ENCODE measurements at places on chromosomes 12 and 14.

GRCh38 chr14:40221428-40221827 lies 789.2 kb upstream of the FBXO33 start:
- DNase-seq = no peak

- no peak for DNase-seq
Measured at GRCh38 chr12:81956468-81956860, 197.3 kb upstream of the PPFIA2 start.

DNA sequence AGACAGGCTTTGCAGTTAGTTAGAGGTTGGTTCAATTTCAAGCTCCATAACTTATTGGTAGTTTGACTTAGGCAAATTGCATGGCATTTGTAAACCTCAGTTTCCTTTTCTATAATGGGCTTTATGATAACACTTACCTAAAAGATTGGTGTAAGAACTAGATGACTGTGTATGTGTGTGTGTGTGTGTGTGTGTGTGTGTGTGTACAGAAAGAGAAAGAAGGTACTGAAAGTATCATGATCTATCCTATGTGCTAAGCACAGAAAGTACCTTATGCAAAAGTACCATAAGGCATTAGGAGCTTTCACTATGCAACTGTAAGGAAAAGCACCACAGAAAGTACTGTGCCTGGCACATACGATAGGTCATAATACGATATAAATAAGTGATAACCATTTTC lies 304.3 kb upstream of the KITLG start:
- DNase-seq = no peak

- DNase-seq = no peak
Measured at GRCh38 chr12:51871126-51871525, 16.8 kb upstream of the ANKRD33 start.

DNA sequence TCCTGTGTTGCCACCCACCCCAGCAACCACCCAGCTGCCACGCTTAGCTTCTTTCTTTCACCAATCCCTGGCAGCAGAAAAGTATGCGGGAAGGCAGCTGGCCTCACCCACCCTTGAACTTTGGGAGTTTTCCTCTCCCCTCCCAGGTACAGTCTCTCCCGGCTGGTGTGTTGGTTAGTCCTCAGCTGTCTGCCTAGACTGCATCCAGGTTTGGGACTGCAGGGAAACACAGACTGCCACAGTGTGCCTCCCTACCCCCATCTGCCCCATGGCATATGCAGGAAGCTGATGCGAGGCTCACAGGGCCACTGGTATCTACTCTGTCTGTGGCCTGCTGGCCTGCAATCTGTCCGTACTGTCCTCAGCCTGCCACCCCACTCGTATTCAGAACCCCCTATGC lies 2.1 kb downstream of the CD9 start:
- DNase-seq = no peak

DNA sequence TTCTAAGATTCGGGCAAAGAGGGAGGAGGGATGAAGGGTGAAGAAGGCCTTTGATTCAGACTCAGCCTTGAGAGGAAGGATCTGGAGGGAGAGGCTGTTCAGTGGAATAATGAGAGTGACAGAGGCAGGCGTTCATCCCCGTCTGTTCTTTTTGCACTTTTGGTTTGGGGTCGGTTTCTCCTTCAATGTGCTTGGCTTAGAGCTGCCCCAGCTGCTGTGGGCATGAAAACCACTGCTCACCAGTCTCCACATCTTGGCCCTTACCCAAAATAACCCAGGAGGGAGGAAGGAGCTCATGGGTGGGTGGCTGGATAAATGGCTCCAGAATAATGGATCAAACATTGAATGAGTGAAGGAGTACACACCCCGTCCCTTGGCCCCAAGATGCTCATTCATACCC lies 261.7 kb upstream of the FKBP4 start:
- DNase-seq = no peak

DNA sequence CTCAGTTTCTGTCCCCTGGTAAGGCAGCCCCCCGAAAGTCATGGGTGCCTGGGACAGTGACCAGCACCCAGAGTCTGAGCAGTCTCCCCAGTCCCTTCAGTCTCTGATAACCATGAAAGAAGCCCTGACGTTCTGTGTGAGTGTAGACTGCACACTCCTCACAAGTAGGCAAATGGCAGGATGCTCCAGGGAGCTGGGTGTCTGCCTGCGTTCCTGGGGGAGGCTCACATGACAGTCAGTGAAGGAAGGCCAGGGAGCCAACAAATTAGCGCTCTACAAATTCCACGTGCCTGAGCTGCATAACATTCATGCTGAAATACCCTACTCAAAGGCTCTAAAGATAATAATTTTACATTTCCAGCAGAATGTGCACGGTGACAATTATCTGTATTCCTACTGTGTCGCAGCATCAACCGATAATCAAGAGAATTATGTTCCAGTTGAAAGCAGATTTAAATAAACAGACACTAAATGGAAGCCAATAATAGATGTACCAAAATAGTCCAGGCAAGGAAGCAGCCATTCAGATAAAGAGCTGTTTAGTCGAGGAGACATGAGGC lies 56.3 kb downstream of the ASCL1 start:
- DNase-seq = no peak

GRCh38 chr12:1533602-1534304 lies 60.6 kb downstream of the FBXL14 start:
- no peak for DNase-seq
